CD4-positive, alpha-beta T cell treated with Interleukin-4 for 1 hour (primary cell): ENCODE measurements at places on chromosomes 16 and 17.
A peak's percentile ranks its signal among the peaks of the same experiment; 100 is the strongest.

DNA sequence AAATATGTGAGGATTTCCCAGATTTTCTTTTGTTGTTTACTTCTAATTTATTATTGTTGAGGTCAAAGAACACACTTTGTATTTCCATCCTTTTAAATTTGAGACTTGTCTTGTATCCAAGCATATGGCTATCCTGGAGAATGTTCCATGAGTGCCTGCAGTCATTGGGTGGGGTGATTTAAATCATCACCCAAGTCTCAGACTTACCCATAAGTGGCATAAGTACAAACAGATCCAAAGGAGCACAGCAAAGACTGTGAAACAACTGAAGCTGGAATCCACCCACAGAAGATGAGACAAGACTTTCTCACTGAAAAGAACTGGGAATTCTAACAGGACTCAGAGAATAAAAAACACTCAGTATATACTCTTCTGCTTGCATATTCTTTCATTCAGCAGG is 239.9 kb downstream of the CEP112 start:
- no peak for DNase-seq

GRCh38 chr17:36934692-36935630 is 2.3 kb upstream of the LHX1 start:
- DNase-seq: peak; percentile 29

GRCh38 chr17:73431401-73432205 is 119.8 kb upstream of the CDC42EP4 start:
- no peak for DNase-seq

- DNase-seq: no peak
Measured at GRCh38 chr17:80129006-80129565, 17.8 kb downstream of the EIF4A3 start.

- peak; percentile 76 for DNase-seq
Measured at GRCh38 chr17:49748791-49749190, 15.1 kb downstream of the FAM117A start.

GRCh38 chr17:56085576-56086267 is 67.6 kb upstream of the ANKFN1 start:
- DNase-seq: no peak
